ENCODE measurements at places on chromosomes 4 and X.
A peak's percentile ranks its signal among the peaks of the same experiment; 100 is the strongest.

DNA sequence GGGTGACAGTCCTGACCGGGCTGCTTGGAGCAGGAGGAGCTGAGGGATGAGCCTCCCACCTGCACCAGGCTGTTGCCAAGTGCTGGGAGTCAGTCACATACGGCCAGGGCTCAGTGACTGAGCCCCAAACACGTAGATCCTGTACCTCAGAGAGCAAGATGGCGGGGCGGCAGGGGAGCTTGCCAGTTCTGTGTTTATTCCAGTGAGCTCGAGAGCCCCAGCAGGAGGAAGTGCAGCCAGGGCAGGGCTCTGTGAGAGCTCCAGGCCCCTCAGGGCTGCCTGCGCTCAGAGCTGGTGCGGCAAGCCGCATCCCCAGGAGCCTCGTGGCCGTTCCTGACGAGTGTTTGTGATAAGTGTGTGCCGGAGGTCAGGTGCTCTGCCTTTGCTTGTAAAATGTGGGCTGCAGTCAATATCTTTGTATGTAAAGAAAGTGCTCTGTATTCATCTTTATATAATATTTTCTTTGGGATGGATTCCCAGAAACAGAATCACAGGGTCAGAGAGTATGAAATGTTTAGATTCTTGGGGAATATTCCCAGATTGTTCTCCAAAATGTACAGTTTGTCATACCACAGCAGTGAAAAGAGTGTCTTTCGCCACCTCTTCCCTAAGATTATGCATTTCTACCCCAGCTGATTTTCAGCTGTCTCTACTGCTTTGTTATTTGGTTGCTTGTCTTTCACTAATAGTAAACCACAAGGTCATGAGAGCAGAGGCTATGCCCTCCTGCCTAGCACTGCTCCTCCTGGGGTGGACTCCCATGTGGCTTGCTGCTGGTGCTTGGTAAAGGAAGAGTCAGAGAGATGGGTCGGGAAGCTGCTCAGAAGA is 50.3 kb downstream of the NELFA start:
- DNase-seq = no peak

DNA sequence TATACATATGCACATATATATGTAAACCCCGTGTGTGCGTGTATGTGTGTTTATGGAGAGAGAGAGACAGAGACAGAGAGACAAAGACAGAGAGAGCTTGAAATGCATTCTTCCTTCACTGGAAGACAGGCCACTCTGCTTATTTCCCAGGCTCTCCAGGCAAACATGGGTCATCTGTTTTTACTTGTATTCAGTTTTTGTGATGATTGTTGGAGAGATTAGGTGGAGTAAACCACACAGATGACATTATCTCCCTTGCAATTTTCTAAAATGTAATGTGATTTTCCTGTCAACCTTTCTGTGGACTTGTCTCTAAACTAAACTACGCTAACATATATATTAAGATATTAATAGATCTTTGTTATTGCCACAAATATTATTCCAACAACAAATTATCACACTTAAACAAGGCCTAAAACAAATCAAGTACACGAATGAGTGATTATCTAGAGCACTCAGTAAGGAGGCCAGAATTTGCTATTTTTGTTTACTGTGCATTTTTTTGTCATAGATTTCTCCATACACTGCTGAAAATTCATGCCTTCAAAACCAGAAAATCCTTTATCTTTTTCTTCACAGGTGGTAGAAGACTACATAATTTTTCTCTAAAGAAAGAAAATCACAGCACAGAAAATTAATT is 251.8 kb upstream of the SLIT2 start:
- DNase-seq = no peak

DNA sequence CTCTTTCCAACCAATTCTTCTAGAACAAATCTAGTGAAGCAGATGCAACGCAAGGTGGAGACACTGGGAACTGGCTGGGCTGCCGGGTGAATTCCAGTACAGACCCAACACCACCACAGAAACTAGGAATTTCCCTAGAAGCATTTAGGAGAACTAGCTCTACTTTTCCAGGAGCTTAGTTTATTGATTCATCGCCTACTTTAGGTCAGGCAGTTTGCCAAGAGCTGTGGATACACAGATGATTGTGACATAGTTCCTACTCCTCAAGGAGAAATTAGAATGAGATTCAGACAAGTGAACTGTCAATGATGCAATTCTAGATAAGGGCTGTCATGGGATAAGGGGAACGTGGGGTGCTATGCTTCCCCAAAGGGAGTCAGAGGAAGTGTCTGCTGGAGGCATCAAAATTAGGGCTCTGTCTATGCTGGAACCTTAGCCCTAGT is 350.0 kb downstream of the CAMK2D start:
- DNase-seq = no peak

DNA sequence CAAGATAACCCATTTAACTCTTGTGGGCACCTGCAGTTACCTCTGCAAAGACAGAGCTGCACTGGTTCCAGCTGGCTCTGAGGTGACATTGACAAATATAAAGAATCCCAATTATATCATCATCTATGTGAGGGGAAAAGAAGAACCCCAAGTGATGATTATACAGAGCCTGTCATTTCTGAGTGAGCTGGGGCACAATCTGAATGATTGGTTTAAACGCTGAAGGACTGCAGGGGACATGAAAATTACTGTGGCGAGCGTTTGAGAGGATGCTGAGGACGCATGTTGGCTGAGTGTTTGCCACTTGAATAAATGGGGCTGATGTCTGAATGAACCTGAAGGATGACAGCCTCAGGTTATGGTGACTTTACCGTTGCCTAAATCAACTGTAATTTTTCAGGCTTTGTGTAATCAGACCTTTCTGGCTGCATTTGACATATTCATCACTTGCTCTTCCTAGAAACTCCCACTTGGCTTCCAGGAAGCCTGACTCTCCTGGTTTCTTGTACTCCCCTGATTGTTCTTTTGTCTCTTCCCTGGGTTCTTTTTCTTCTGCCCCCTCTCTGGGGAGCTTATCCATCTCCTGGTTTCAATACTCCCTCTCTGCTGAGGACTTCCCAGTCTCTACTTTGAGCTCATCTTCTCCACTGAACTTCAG is 4.1 kb upstream of the HSD17B10 start:
- DNase-seq = no peak

DNA sequence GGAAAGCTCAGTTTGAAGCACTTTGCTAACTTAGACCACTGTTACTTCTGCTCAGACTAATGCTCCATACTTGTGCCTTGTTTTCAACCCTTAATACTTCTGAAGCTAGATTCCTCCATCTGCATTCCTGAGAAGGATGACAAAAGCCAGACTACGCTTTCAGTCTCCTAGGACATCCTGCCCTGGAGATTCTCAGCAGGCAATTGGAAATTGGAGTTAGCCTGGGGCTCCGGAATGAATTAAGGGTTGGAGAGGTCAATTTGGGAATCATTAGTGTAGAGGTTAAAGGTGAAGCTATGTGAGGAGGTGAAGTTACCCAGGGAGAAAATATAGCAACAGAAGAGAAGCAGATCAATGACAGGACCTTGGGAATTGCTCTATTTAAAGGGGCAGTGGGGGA is 215.9 kb upstream of the MBNL3 start:
- no peak for DNase-seq

DNA sequence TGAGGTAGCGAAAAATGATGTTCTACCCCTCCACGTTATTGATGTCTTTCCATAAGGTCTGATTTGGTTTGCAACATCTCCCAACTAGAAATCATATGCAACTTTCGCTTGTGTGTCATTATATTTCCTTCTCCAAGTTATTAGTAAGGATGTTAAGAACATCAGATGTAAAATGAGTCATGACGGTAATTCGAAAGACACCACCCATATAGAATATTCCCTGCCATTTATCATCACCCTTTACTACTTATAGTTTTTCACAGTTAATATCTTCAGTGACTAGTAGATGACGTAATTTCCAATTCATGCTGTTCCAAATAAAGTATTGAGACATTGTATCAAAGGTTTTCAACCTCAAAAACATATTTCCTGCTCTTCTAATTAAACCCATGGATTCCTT is 146.7 kb upstream of the MAP3K15 start:
- no peak for DNase-seq

GRCh38 chrX:41862562-41863184 is 60.7 kb downstream of the CASK start:
- DNase-seq = no peak

- DNase-seq = no peak
Observed at GRCh38 chr4:102453827-102454226, 47.3 kb upstream of the NFKB1 start.

GRCh38 chr4:56648021-56648823 is 32.9 kb downstream of the HOPX start:
- DNase-seq = no peak

- DNase-seq = no peak
Observed at GRCh38 chrX:107733686-107734085, 41.9 kb downstream of the TSC22D3 start.

GRCh38 chr4:160537681-160538080 is 1434.8 kb downstream of the RAPGEF2 start:
- DNase-seq = no peak

- DNase-seq = no peak
Observed at GRCh38 chrX:154360155-154360713, 14.2 kb downstream of the FLNA start.

DNA sequence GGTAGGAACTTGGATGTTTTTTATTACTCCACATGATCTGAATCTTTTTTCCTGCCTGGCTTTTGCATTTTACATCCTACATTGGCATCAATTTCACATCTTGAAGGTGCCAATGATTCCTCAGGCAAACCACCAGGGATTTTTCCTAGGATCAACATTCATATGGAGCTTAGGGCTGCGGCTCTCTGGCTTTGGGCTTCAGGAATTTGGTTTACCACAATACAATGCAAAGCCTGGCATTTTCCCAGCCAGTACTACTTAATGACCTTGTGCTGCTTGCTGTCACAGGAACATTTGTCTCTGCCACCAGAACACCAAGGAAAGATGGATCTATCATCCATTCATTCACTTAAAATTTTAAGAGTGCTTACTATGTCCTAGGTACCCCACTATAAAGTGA is 180.7 kb downstream of the PDGFC start:
- DNase-seq = no peak

DNA sequence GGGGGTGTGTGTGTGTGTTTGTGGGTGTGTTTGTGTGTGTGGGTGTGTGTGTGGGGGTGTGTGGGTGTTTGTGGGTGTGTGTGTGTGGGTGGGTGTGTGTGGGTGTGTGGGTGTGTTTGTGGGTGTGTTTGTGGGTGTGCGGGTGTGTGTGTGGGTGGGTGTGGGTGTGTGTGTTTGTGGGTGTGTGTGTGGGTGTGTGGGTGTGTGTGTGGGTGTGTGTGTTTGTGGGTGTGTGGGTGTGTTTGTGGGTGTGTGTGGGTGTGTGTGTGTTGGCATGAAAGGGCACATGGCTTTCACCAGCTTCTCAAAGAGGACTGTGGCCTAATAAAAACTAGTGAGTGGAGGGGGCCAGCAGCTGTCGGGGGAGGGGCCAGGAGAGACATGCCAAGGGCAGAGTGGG is 25.3 kb upstream of the ZNF185 start:
- no peak for DNase-seq

GRCh38 chrX:30262763-30263162 is 15.8 kb downstream of the MAGEB1 start:
- DNase-seq = no peak

DNA sequence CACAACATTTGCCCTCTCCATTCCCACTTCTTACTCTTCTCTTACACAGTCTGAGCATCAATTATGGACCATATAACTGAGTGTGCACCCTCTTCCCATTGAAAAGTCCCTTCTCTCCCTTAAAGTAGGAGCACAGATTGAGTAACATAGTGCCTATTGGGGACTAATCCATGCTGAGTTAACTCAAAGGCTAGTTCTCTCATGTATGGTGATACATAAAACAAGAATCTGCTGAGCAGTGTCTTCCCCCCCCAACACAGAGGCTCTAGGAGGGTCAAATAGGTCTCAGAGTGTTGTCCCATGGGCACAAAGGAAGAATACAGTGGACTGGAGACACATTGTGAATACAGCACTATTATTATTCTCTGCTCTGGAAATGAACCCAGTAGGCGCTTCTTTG is 274.6 kb upstream of the BOD1L1 start:
- DNase-seq = no peak

- no peak for DNase-seq
Observed at GRCh38 chrX:10326578-10326977, 169.8 kb downstream of the CLCN4 start.

DNA sequence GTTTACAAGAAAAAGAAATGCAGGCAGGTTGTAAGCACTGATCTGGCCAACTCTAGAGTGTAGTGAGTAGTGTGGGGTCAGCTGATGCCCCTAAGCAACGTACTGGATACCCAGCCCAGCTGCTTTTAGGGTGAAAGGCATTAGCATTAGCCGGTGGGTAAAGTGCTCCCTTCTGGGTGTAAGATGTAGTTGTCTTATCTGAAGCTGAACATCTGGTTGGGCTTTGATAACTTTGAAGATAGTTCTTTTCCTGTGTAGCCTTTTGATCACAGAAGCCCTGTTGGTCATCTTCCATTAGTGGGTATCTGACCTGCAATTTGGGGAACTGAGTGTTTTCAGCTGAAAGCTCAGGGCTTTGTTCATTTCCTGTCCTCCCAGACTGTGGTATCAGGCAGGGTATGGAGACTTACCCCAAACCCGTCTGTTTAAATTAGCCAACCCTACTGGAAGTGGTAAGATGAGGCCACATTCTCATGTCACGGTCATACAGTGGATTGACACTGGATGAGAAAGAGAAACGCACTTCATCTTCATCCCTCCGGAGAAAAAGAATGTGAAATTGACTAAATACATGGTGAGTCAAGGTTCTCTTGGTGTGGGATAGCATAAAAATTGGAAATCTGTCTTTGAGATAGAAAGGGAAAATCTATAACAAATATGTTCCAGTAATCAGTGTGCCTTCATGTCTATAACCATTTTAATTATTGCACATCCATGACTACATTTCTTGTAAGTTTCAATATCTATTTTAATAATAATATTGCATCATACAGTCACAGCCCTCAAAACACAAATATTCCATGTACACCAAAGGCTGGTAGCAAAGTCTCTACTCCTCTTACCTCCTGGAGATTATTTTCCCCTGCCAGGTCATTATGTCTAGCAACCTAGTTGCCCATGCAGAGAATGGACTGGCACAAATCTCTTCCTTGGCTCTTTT is 8.7 kb downstream of the RHOH start:
- peak; percentile 34 for DNase-seq

GRCh38 chr4:1207603-1208265 is 35.4 kb upstream of the SPON2 start:
- DNase-seq = no peak

DNA sequence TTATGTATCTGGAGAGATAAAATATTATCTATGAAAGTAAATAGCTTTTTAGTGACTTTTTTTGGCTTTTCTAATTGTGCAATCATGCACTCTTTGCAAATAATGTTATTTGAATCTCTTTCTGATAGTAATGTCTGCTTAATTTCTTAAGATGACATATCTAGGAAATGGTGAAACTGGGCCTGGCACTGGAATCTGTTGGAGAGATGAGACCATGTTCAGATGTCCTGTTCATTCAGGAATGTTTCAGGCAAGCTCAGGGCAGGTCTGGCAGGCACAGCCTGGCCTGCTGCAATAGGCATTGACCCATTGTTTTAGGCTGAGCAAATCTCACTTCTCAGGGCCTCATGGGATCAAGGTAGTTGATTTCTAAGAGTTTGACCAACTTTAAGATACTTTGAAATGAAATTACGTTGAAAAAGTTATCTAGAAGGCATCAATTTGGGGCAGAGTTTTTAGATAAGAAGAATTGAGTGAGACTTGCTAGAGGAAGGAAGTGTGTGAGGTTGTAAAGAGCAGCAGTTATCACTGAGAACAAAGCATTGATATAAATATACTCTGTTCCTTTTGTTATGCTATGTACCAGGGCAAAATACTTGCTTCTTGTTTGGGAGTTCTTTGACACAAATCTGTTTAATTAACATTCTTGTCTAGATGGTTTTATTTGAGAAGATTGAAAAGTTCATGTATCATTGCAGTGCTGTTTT is 133.0 kb upstream of the LEF1 start:
- DNase-seq = no peak

Measured in hematopoietic multipotent progenitor cell treated with erythropoietin and hydrocortisone succinate and interleukin-3 and kit ligand, for 17 days (in vitro differentiated cells).